GM23338 (cell line): ENCODE measurements at places on chromosomes 13 and 19. TPM values are rescaled to one million over a fixed set of nuclear protein-coding genes. Genes with fewer than 3 reads are reported as not detected.

HIPK4 gene
- 0.21 and 0.37 TPM in 2 replicates for polyA plus RNA-seq

FFAR3 gene
- polyA plus RNA-seq, result not detected in 2 replicates

CKM gene
- 0.47 TPM in 1 of 2 replicates, not detected in the other for polyA plus RNA-seq

ZNF350 gene
- polyA plus RNA-seq, result 3.6 and 7.6 TPM in 2 replicates

SIGLECL1 gene
- not detected in 2 replicates for polyA plus RNA-seq

FUT3 gene
- polyA plus RNA-seq, result 0.45 TPM in 1 of 2 replicates, not detected in the other

PLK5 gene
- 0.97 and 1.4 TPM in 2 replicates for polyA plus RNA-seq

CABP5 gene
- not detected in 2 replicates for polyA plus RNA-seq

SMAD9 gene
- 0.95 and 1.3 TPM in 2 replicates for polyA plus RNA-seq

GRCh38 chr19:11404588-11405222, 14.4 kb downstream of the RGL3 start:
- no peak for DNase-seq

GRCh38 chr19:55147545-55148251, 1.3 kb downstream of the TNNT1 start:
- DNase-seq, result peak; percentile 65

DNA sequence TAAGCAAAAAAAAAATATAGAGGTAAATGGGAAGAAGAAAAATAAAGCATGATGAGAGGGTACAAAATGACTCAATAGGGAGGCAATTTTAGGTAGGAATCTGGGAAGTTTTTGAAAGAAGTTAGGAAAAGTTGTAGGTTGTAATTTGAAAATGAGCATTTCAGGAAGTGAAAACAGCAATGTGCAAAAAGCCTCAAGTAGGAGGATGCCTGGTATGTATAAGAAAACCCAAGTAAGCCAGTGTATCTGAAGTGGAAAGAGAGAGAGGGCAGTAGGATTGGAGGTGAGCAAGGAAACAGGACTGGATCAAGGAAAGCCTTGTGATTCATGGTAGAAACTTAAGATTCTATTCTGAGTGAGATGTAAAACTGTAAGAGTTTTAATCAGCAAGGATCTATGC, 121.6 kb upstream of the SPRY2 start:
- no peak for DNase-seq

DNA sequence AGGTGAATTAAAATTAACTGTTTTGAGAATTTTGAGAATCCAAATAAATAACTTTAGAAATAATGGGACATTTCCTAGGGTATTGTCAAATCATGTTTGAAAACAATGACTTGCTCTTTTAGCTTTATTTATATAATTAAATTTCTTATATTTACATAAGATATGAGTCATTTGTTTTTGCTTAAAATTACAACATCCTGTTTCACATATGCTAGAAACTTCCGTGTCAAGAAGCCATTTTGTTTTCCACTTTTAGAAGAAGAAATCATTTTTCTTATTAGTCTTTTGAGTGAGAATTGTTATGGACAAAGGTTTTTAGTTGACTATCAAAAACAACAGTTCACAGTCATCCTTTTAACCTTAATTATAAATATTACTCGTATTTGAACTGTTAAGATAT, 48.2 kb downstream of the DPY19L3 start:
- no peak for DNase-seq

DNA sequence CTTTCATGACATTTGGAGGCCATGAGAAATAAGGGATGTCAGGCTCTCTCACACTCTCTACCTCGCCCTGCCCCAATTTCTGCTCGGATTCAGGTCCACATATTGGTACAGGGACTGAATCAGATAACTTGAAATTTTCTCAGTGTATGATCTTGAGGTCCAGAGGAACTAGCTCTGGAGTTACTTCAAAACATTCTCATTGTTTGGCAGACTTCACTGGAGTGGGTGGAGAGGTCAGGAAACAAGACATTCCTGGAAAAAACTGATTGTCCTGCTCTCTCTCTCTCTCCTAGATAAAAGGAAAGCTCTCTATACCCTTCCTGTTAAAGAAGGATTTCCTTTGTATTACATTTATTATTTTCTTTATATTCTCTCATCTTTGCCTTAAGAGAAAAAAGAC, 428.1 kb upstream of the DACH1 start:
- no peak for DNase-seq

- no peak for DNase-seq
Observed at GRCh38 chr19:47380559-47380958, 31.4 kb downstream of the DHX34 start.

GRCh38 chr13:50993371-50993770, 83.8 kb downstream of the RNASEH2B start:
- DNase-seq, result no peak

DNA sequence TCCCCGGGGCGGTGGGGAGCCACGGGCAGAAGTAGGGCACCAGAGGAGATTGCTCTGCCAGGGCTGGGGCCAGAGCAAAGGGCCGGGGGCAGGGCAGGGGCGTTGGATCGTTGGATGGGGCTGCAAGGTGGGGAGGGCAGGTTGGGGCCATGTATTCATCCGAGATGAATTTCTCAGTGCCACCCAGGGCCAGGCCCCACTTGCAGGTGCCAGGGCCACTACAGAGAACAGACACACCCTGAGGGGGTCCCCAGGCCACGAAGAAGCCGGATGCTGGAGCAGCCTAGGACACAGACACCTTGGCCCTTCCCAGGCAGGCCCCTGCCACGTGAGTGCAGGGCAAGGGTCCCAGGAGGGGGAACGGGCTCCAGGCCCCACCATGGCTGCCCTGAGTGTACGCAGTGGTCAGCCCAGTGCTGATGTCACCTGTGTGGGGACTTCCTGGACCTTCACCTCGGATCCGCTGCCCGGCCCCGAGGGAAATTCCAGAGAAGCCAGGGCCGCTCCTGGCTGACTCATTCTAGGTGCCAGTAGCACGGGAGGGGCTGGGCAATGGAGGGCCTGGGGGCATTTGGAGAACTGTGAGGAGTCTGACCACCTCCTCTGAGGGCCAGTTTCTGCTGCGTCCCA, 9.6 kb upstream of the SBNO2 start:
- DNase-seq, result no peak

GRCh38 chr19:3931041-3931440, 1.8 kb upstream of the NMRK2 start:
- no peak for DNase-seq

DNA sequence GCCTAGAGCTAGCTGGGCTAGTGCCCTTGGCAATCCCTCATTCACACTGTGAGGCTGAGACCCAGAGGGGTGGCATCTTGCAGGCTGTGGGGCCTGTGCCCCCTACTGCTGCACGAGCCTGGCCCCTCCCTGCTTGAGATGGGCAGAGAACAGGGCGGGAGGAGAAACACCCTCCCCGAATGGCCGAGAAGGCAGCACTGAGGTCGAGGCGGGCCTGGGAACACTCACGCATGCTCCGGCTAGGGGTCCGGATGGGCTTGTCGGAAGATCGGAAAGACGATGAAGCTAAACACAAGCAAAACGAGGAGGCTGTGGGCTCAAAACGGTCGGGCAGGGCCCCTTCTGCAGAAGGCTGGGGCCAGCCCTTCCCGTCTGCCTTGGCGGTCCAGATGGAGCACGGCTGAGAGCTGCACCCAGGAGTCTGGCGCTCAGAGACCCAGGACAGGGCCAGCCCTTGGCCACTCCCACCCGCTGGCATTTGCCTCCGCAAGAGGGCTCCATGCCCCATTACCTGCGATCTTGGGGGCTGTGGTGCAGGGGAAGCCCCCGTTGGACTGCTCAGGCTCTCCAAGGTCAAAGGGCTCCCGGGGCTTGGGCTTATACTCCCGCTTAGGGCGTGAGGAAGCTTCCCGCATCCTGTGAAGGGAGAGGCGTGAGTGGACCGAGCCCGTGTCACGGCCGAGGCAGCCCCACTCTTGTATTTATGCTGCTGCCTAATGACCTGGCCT, 18.9 kb downstream of the MPND start:
- DNase-seq, result no peak

GRCh38 chr13:40558656-40559055, 107.8 kb downstream of the FOXO1 start:
- no peak for DNase-seq
